Activated T-cell treated with anti-CD3 and anti-CD28 coated beads, Interleukin-2, amount 50 U/mL, for 72 hours (primary cell): ENCODE measurements at places on chromosomes 11 and 22.
A peak's percentile ranks its signal among the peaks of the same experiment; 100 is the strongest.

- peaks cover 67% of the 10 kb centered on the region for H3K27me3 ChIP-seq
- no peaks in the 10 kb centered on the region for H3K36me3 ChIP-seq
- DNase-seq: no peak
- peaks cover 14% of the 10 kb centered on the region for H3K4me1 ChIP-seq
- no peak overlapping the region for H3K4me3 ChIP-seq
- no peak overlapping the region for H3K27ac ChIP-seq
Measured at GRCh38 chr11:110095554-110095953, 2.4 kb downstream of the ZC3H12C start.

GRCh38 chr11:88491674-88492073 lies 154.1 kb upstream of the CTSC start:
- no peaks in the 10 kb centered on the region for H3K36me3 ChIP-seq
- no peak for DNase-seq
- no peaks in the 10 kb centered on the region for H3K27me3 ChIP-seq
- no peak overlapping the region for H3K27ac ChIP-seq

GRCh38 chr11:65181569-65182257 lies at the start of gene CAPN1:
Gene CAPN1, plus strand, starts transcription at chr11:65181928. Its CDS starts 774 bp downstream, at chr11:65182702.
- H3K4me1 ChIP-seq: peaks cover 7% of the 10 kb centered on the region
- DNase-seq: peak; percentile 82
- peak within 1 kb of the TSS; percentile 90 for H3K4me3 ChIP-seq
- peak within 1 kb of the TSS; percentile 92 for H3K27ac ChIP-seq
- H3K36me3 ChIP-seq: peaks cover 2% of the 10 kb centered on the region

DNA sequence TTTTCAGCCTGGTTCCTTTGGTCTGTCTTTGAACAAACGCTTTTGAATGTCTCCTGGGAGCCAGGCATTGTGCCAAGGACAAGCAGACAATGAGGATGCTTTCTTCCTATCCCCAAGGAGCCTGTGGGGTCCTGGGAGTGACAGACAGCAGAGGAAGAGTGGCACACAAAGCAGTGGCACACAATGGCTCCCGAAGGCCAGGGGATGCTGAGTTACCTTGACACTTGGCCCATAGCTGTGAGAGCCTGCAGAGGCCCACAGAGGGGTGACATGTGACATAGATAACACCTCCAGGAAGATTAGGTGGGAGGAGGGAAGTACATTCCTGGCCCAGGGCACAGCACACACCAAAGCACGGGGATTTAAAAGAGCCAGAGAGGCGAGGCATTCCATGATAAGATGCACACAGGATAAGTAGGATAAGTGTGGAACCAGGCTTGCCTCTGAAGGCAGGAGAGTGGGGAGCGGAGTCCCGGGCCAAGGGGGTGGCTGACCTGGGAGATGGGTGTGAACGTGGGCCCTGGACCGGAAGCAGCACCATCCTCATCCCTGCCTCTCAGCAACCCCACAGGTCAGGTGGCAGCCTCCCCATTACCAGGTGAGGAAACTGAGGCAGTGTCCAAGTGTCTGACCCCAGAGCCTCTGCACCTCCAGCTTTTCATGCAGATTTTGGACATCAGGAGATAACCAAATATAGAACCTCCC lies 6.3 kb downstream of the UPB1 start:
- H3K27me3 ChIP-seq: peaks cover 3% of the 10 kb centered on the region
- peaks cover 25% of the 10 kb centered on the region for H3K4me1 ChIP-seq
- no peaks in the 10 kb centered on the region for H3K36me3 ChIP-seq
- no peak overlapping the region for H3K4me3 ChIP-seq

DNA sequence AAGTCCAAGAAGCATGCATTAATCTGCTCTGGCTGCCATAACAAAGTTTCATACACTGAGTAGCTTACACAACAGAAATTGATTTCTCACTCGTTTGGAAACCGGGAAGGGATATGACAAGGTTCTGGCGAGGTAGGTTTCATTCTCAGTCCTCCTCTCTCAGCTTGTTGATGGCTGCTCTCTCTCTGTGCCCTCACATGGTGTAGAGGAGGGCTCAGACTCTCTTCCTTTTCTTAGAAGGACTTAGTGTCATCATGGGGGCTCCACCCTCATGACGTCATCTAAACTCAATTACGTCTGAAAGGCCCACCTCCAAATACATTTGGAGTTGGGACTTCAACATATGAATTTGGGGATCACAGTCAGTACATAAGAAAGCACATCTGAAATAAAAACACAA lies 18.6 kb downstream of the GLYATL1 start:
- H3K27me3 ChIP-seq: peaks cover 24% of the 10 kb centered on the region
- H3K36me3 ChIP-seq: peaks cover 2% of the 10 kb centered on the region
- no peak overlapping the region for H3K27ac ChIP-seq
- peaks cover 19% of the 10 kb centered on the region for H3K4me1 ChIP-seq
- DNase-seq: peak; percentile 9

DNA sequence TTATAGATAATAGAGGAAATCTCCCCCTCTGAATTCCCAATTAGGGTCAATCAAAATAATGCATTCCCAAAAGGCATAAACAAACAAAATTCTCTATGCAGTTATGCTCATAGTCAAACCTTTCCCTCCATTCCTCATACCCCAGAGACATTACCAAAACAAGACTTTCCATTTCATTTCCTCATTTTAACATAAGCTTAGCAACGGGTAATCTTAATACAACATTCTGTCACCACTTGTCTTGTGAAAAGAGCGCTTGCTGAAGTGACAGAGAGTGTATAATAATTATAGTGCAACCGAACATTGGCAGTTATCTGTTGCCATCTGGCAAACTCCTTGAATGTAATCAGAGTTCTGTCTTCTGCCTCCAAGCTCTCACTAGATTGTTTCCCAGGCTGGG lies 1.2 kb upstream of the SLN start:
- H3K4me3 ChIP-seq: no peak overlapping the region
- H3K27ac ChIP-seq: no peak overlapping the region

DNA sequence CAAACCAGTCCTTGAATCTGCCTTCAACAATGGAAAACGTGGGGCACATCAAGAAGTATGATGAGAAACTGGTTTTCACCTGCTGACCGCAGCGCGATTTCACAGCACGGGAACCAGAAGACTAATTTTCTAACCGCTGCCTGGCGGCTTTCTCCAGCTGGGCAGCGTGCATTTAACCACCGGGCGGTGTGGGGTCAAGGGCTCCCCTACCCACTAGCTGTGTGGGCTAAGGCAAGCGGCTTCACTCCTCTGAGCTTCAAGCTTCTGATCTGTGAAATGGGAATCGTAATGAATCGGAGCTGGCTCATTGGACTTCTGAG lies 4.2 kb downstream of the SHANK2 start:
- no peaks in the 10 kb centered on the region for H3K36me3 ChIP-seq
- H3K4me3 ChIP-seq: no peak overlapping the region
- peaks cover 30% of the 10 kb centered on the region for H3K27me3 ChIP-seq
- DNase-seq: no peak

GRCh38 chr11:100892886-100893285 lies 205.8 kb downstream of the ARHGAP42 start:
- H3K36me3 ChIP-seq: no peaks in the 10 kb centered on the region
- no peak overlapping the region for H3K4me3 ChIP-seq
- no peaks in the 10 kb centered on the region for H3K27me3 ChIP-seq

GRCh38 chr11:33172996-33173395 lies 11.7 kb upstream of the CSTF3 start:
- no peak for DNase-seq
- no peaks in the 10 kb centered on the region for H3K36me3 ChIP-seq
- no peak overlapping the region for H3K4me3 ChIP-seq
- no peak overlapping the region for H3K27ac ChIP-seq
- H3K4me1 ChIP-seq: no peaks in the 10 kb centered on the region

GRCh38 chr22:41487037-41487935 lies 18.4 kb downstream of the ACO2 start:
- no peak for DNase-seq
- H3K4me3 ChIP-seq: no peak overlapping the region
- no peak overlapping the region for H3K27ac ChIP-seq
- no peaks in the 10 kb centered on the region for H3K27me3 ChIP-seq
- H3K4me1 ChIP-seq: peaks cover 14% of the 10 kb centered on the region

- H3K4me3 ChIP-seq: no peak overlapping the region
- no peaks in the 10 kb centered on the region for H3K36me3 ChIP-seq
- DNase-seq: no peak
- no peaks in the 10 kb centered on the region for H3K27me3 ChIP-seq
- no peak overlapping the region for H3K27ac ChIP-seq
Measured at GRCh38 chr22:45294030-45294429, 9.3 kb downstream of the UPK3A start.

- H3K4me1 ChIP-seq: peaks cover 18% of the 10 kb centered on the region
- no peak overlapping the region for H3K27ac ChIP-seq
- no peak for DNase-seq
- no peak overlapping the region for H3K4me3 ChIP-seq
- no peaks in the 10 kb centered on the region for H3K36me3 ChIP-seq
Measured at GRCh38 chr11:107370390-107370789, 87.2 kb downstream of the CWF19L2 start.

- no peak overlapping the region for H3K27ac ChIP-seq
- no peak for DNase-seq
- no peaks in the 10 kb centered on the region for H3K36me3 ChIP-seq
- no peaks in the 10 kb centered on the region for H3K4me1 ChIP-seq
- no peaks in the 10 kb centered on the region for H3K27me3 ChIP-seq
- H3K4me3 ChIP-seq: no peak overlapping the region
Measured at GRCh38 chr11:8375460-8375859, 111.8 kb upstream of the LMO1 start.

DNA sequence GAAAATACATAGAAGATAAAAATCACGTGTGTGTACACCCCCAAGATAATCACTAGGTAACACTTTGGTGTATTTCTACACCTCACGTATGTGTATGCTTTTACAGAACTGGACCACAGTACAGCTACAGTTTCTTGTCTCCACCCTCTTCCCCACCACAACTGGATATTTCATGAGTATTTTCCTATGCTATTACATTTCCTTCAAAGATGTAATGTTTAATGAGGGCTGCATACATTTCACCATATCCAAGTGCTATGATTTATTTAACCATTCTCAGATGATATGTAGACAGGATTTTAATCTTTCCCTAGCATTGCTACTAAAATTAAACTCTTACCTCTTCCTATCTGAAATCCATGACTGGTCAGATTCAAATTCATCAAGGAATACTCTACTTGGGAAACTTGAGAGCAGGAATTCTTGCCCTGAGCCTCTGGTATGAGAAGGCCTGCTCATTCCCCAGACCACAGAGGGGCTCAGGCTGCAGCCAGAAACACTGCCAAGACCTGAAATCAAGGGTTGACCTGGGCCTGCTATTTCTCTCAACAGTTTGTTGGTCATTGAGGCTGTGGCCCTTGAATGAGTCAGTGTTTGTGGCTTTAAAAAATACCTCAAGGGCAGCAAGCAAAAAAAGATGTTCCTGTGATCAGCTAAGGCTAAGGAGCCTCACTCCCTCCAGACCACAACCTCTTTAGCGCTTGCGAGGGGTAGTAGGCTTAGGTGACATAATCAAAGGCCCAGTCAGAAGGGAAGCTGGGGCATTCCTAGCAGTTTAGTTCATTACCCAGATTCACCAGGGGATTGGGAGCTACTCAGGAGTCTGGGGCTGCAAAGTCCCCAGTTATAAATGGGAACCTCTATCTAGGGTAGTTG lies 55.5 kb downstream of the ABTB2 start:
- peaks cover 11% of the 10 kb centered on the region for H3K4me1 ChIP-seq
- H3K27me3 ChIP-seq: peaks cover 7% of the 10 kb centered on the region
- no peak for DNase-seq
- no peak overlapping the region for H3K4me3 ChIP-seq
- H3K27ac ChIP-seq: no peak overlapping the region

GRCh38 chr11:66448523-66448922 lies 9.9 kb upstream of the MRPL11 start:
- peaks cover 14% of the 10 kb centered on the region for H3K27me3 ChIP-seq
- DNase-seq: no peak
- H3K4me1 ChIP-seq: peaks cover under 1% of the 10 kb centered on the region
- no peak overlapping the region for H3K4me3 ChIP-seq

DNA sequence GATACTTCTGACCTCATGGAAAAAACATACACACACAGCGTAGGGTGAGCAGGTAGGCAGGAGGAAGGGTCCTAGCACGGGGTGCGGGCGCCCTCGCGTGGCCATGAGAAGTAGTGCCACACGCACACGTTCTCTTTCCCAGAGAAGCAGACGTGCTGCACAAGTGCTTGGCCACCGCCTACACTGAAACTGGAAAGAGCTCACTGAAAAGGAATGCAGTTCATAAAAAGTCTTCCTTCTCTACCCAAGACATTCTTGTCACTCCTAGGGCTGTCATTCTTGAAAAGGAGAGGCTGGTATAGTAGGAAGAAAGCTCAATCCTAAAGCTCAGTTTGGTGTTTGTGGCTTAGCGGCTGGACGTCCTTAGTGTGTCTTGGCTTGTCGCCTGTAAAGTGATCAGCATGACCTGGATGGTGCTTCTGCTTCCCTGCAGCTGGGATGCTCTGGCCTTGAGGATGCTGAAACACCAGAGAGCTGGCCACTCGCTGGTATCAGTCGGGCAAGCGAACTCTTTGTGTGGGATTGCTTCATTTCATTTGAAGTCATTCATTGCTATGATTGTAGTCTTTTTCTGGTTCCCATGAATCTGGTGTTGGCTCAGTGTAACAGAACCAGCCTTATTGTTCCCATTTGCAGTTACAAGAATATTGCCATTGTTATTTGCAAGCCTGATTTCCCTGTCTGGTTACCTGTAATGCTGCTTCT lies 303.8 kb downstream of the NTM start:
- no peaks in the 10 kb centered on the region for H3K4me1 ChIP-seq
- no peaks in the 10 kb centered on the region for H3K36me3 ChIP-seq
- H3K27ac ChIP-seq: no peak overlapping the region

GRCh38 chr11:24389575-24389974 lies 107.3 kb upstream of the LUZP2 start:
- H3K27me3 ChIP-seq: no peaks in the 10 kb centered on the region
- DNase-seq: no peak
- H3K36me3 ChIP-seq: no peaks in the 10 kb centered on the region
- H3K27ac ChIP-seq: no peak overlapping the region
- H3K4me3 ChIP-seq: no peak overlapping the region
- no peaks in the 10 kb centered on the region for H3K4me1 ChIP-seq

DNA sequence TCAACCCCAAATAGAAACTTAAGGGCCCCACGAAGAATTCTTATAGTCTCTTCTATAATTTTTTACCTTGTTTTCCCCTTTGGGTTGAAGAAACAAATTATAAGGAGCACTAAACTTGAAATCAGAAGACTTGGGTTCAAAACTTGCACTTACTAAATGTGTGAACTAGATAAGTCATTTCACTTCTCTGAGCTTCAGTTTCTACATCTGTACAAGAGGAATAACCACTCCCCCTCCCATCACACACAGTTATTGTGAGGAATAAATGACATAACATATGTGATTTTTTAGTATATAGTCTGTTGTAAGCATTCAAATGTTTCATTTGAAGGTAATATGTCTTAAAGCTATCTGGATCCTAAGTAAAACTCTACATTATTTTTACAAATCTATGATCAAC lies 78.8 kb downstream of the LIF start:
- no peaks in the 10 kb centered on the region for H3K27me3 ChIP-seq
- H3K27ac ChIP-seq: no peak overlapping the region
- DNase-seq: no peak
- peaks cover 5% of the 10 kb centered on the region for H3K4me1 ChIP-seq
- H3K4me3 ChIP-seq: no peak overlapping the region

- no peak within 1 kb of the TSS for H3K27ac ChIP-seq
- H3K36me3 ChIP-seq: no peaks in the 10 kb centered on the region
- H3K27me3 ChIP-seq: no peaks in the 10 kb centered on the region
Measured at GRCh38 chr11:1036303-1036923, at the start of gene MUC6. Gene MUC6, minus strand, starts transcription at chr11:1036718. Its CDS starts 63 bp downstream, at chr11:1036655.

- H3K27ac ChIP-seq: no peak overlapping the region
- no peaks in the 10 kb centered on the region for H3K27me3 ChIP-seq
- no peak for DNase-seq
- no peaks in the 10 kb centered on the region for H3K4me1 ChIP-seq
- no peak overlapping the region for H3K4me3 ChIP-seq
- H3K36me3 ChIP-seq: no peaks in the 10 kb centered on the region
Measured at GRCh38 chr11:72598906-72599305, 75.3 kb downstream of the PDE2A start.
